ENCODE measurements at places on chromosomes 16 and 17.

GRCh38 chr16:10989559-10989958 is 45.2 kb downstream of the CLEC16A start:
- no peak for DNase-seq

DNA sequence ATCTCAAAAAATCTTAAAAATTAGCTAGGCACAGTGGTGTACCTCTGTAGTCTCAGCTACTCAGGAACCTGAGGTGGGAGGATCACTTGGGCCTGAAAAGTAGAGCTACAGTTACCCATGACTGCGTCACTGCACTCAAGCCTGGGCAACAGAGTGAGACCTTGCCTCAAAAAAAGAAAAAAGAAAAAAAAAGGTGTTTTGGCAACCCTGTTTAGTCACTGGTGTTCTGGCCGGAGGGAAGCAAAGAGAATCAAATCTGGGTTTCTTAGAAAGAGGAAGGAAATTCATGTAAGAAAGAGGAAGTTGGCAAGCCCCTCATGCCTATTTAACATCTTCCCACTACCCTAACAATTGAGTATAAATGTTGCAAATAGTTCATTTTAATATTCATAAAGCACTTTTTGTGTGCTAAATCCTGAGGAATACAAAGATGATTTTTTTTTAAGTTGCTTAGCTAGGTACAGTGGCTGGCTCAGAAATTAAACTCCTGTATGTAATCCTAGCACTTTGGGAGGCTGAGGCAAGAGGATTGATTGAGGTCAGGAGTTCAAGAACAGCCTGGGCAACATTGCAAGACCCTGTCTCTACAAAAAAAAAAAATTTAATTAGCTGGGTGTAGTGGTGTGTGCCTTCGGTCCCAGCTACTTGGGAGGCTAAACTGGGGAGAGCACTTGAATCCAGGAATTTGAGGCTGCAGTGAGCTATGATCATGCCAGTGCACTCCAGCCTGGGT is 6.5 kb upstream of the USP32 start:
- no peak for DNase-seq

- DNase-seq = no peak
Measured at GRCh38 chr16:55948230-55948629, 73.1 kb upstream of the CES5A start.

DNA sequence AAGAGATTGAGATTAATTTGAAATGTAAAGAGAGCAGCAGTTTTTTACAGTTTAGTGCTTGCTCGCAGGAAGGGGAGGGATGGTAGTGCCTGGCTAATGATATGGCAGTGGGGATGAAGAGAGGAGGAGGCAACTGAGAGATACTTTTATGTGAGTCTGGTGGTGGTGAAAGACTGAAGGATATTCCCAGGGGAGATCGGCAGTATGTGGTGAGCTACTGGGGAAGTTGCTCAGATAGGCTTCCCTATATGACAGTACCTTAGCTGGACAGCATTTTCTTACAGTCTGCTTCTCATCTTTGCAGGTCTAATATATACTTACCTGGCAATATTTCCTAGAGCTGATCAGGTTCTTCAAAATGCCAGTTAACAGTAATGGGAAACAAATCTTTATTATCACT is 8.6 kb downstream of the CEP95 start:
- no peak for DNase-seq

GRCh38 chr16:58451265-58451689 is 48.7 kb upstream of the NDRG4 start:
- no peak for DNase-seq
